ENCODE measurements at places on chromosomes 4 and X.

- no peak for DNase-seq
These were observed 71.6 kb upstream of the LEF1 start for GRCh38 chr4:108240366-108240765.

GRCh38 chr4:109576462-109576861 lies 16.4 kb downstream of the MCUB start:
- DNase-seq: no peak

GRCh38 chrX:2793752-2794151 lies 35.0 kb upstream of the GYG2 start:
- no peak for DNase-seq

GRCh38 chr4:120155287-120155686 lies 88.6 kb upstream of the MAD2L1 start:
- no peak for DNase-seq

- no peak for DNase-seq
These were observed 5.2 kb upstream of the TMEM156 start for GRCh38 chr4:39037491-39037825.

DNA sequence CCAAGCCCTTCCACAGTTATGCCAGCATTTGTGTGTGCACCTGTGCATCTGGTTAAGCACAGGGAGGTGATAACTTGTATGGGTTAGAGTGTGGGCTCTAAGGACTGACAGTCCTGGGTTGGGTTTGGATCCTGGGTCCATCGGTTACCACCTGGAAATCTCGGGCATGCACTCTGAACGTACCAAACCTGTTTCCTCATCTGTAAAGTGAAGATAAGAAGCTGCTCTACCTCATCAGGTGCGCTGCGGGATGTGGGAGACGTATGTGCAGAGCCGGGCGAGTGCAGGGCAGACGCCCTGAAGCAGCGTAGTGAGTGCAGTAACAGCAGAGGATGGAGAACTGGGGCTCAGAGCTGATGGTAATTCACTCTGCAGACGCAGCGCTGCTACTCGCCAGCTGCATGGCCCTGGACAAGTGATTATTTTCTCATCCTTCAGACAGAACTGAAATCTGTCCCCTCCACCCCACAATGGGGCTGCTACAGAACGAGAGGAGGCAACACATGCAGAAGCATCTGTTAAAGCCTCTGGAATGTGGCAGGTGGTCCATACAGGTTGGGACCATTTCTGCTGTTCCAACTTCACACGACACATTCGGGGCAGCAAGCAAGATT lies 64.4 kb downstream of the HADH start:
- DNase-seq: no peak

DNA sequence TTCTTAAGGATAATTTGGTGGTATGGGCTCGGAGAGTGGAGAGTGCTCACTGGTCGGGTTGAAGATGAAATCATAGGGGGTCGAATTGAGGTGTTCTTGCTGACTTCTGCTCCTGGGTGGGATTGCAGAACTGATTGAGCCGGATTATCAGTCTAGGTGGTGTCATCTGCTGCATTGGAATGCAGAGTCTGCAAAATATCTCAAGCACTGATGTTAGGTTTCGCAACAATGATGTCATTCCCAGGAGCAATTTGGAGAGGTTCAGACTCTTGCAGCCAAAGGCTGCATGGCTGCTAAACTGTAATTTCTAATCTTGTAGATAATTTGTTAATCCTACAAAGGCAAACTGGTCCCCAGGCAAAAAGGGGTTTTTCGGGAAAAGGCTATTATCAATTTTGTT lies 67.7 kb downstream of the RHOH start:
- no peak for DNase-seq

DNA sequence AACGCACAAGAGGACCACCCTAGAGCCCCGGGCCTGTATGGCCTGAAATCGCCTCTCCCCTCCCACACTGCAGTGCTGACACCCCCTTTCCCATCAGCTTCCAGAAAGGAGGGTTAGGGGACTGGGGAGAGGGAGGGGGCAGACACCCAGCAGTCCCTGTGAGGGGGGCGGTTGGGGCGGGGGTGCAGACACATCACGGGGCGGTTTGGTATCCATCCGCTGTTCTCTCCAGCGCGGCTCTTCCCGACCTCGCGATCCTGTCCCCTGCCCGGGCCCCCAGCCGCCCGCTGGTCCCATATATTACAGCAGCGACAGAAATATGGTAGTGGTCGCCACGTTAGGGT lies 404 bp upstream of the GPRASP2 start:
- no peak for DNase-seq

DNA sequence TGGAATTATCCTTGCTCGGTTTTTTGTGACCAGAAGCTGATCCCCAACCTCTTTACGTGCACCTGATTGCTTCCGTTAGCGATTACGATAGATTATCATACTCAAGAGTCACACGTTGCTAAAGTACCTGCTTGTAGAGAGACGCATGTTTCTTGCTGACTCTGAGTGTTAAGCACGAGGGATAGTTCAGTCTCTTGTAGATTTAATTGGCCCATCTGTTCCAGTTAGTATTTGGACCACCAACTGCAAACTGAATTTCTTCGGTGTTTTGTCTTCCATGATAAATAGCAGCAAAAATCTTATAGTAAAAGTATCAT lies 516 bp upstream of the COX18 start:
- DNase-seq: no peak

GRCh38 chr4:39319676-39320075 lies 46.5 kb downstream of the RFC1 start:
- no peak for DNase-seq

- DNase-seq: peak; percentile 8
These were observed 458 bp downstream of the GRIPAP1 start for GRCh38 chrX:49001521-49002090.

DNA sequence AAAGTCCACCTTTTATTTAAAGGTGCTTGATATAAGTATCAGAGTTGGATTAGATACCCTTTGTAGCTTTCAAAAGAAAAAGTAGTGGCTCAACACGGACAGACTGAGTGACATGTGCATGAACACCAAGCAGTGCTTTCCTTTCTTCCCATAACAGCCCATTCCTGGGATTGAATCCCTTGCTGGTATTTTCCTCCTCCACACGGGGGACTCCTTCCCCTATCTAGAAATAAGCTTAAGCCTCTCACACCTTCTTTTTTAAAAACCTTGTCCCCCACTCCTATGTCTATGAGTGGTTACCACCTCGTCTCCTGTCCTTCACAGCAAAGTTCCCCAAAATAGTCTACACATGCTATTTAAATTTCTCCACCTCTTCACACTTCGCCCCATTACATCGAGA lies 5.1 kb downstream of the AP1S2 start:
- DNase-seq: no peak

GRCh38 chrX:38807873-38808272 lies 6.6 kb downstream of the MID1IP1 start:
- DNase-seq: no peak

DNA sequence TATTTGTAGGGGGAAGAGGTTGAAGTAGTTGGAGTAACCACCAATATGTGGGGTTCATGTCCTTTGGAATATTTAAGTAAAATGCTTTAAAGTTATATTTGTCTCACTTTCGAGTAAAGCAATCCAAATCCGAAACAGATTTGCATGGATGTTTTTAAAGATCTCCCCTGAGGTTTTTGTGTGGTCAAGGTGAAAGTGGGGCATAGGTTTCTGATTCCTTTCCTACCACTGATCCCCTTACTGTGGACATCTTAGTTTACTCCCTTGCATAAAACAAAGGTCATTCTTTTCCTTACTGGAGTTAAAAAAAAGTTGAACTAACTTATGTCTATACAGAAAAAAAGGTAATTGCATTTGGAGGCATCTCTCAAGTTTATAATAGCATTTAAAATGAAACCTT lies 71.9 kb upstream of the PHOX2B start:
- DNase-seq: no peak

- DNase-seq: no peak
These were observed 353.3 kb downstream of the ARHGAP24 start for GRCh38 chr4:85828027-85828890.

GRCh38 chrX:152926923-152927322 lies 29.1 kb downstream of the ZNF185 start:
- DNase-seq: no peak
